NCI-H82 (cell line): ENCODE measurements at places on chromosomes 16 and 17.

- DNase-seq, result no peak
Observed at GRCh38 chr17:9475101-9475658, 100.4 kb downstream of the STX8 start.

DNA sequence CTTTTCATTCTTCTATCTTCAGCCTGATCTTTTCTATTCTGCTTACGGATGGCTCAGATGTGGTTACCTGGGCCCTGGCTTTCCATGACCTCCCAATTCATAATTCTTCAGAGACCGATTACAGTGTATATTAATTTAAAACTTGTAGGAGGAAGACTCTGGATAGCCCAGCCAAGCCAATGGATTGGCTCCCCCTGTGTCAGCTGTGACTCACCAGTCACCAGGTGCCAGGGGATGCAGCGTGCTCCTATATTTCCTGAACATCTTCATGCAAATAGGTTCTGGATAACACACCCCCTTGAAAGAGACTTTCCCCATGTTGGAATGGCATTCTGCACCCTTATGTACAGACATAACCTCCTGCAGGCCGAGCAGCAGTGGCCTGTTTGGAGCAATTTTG is 208.3 kb upstream of the WSCD1 start:
- no peak for DNase-seq

- no peak for DNase-seq
Observed at GRCh38 chr17:7352910-7353635, 1.1 kb downstream of the KCTD11 start.

GRCh38 chr16:15829460-15829859 is 27.4 kb downstream of the MYH11 start:
- DNase-seq, result peak; percentile 8

- DNase-seq, result no peak
Observed at GRCh38 chr16:3009568-3010390, 2.9 kb upstream of the CLDN9 start.

GRCh38 chr16:69663846-69664245 is 62.5 kb downstream of the NQO1 start:
- no peak for DNase-seq

DNA sequence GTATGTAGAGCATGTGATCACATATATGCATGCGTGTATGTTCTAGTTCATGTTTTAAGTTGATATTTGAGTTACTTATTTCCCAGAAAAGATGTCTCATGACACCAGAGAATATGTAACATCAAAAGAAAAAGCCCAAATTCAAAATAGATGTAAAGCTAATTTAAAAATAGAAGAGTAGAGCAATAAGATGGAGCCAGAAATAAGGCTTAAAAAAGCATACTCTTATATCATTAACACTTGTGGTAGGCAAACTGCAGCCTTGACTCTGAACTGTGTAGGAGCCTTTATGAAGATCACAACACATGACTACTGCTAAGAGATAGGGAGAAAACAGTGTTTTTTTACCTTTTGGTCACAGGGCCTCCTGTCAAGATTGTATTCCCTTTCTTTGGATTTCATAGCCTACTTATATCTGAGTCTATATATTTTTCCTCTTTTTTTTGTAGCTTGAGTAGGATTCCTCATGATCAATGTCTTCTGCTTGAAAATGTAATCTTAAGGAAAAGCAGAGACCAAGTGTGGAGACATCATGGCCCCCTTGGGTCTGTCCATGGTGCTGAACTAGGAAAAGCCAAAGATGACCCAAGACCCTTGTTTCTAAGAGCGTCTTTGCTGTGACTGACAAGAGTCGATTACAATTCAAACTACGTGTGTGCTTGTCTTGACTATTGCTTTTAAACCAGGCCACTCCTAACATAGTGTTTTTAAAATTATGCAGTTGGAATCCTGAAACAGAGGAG is 390.4 kb downstream of the SHISA9 start:
- DNase-seq, result no peak

DNA sequence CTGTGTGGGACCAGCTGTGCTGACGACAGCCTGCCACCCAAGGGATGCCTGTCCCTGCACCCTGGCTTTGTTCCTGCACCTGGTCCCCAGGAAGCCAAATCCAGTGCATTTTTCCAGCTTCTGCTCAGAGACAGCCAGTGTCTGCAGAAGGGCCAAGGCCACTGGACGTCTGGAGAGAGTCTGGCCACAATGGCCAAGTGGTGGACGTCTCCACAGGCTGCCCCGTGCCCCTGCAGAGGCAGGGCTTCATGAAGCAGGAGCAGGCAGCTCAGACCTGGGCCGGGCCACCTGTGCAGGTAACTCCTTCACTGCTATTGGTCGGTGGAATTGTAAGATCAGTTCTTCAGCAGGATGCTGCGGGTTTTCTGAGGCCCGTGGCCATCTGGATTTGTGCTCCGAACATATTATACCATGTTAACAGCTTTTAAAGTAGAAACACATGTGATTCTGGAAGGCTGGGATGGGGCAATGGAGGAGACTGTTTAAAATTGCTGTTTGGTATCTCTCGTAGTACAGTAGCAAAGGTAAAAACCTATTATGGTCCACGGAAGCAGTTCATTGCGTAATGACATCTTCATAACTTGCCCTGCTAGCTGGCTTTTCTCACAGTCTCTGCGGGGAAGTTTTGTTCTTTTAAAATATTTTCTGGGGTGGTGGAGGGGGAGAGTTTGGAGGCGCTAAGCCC is 185.3 kb downstream of the CCDC182 start:
- DNase-seq, result no peak

DNA sequence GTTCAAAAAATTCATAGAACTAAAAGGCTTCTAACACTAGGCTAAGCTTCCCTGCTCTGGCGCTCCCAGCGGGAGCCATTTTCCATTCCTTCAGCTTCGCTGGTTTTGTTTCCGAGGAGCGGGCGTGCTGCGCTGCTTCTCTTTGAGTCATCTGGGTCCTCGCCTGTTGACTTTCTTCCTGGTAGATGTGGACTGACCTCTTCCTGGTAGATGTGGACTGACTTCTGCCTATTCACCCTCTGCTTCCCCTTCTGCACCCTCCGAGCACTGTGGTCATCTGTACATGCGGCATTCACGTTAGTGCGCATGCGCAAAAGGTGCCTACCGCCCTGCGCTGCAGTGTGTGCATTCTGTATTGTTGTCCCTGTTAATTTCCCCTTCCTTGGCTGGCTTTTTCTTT is 40.8 kb upstream of the SEC14L1 start:
- DNase-seq, result no peak

- no peak for DNase-seq
Observed at GRCh38 chr17:64164596-64165285, 34.8 kb upstream of the ERN1 start.

- DNase-seq, result peak; percentile 23
Observed at GRCh38 chr17:36926226-36926625, 11.0 kb upstream of the LHX1 start.

DNA sequence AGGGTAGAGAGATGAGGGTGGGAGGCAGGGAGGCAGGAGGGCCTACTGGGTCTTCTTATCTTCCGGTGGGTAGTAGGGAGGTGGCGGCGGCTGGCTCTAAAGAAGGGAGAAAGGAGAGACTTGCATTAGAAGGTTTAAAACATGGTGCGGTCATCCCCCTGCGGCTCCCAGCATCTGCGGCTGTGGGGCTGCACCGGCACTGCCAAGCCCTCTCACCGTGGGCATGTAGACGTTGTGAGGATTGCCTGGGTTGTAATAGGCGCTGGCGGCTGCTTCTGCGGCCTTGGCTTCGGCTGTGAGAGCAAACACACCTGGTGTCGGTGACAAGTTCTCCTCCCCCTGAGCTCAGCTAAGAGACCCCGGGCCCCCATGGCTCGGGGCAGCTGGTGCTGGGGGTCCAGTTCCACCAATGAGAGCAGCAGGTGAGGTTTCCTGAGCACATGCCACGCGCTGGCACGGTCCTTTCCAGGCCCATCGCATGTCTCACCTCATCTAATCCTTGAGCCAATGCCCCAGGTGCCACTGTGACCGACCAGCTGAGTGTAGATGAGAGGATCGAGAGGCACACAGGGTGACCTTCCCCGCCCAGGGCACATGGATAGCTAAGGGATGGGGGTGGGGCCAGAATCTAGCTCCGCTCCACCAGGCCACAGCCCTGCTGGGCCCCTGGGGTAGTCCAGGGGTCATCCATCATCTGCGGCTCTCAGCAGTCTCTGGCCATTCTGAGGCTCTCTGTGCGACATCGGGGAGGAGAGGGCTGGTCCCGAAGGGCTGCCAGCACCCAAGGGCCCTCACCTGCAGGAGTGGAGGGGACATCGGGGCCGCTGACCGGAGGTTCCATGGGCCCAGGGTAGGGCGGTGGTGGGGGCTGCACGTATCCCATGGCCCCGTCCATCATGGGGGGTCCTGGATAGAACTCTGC is 2.7 kb upstream of the UNC13D start:
- DNase-seq, result no peak

GRCh38 chr17:41496803-41497484 is 7.2 kb upstream of the KRT36 start:
- DNase-seq, result peak; percentile 54

GRCh38 chr17:61286449-61286848 is 113.2 kb upstream of the TBX2 start:
- DNase-seq, result no peak

GRCh38 chr17:7552621-7553051 is 3.8 kb downstream of the TNFSF12 start:
- DNase-seq, result no peak

DNA sequence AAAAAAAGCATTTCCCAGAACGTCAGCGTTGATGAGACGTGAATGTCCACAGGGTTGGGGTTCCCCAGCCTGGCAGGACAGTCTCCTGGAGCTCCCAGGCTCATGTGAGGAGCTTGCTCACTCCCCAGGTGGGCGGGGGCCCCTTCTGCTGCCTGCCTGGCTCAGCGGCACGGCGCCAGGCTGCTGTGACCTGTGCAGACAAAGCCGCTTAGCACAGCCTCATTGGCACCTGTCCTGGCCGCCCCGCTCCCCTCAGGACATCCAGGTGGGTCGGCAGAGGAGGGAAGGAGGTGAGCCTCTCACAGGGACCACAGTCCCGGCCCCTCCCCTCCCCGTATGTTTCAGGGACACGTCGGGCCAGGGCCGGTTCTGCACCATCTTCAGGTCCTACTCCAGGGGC is 12.9 kb upstream of the WFIKKN1 start:
- DNase-seq, result no peak

DNA sequence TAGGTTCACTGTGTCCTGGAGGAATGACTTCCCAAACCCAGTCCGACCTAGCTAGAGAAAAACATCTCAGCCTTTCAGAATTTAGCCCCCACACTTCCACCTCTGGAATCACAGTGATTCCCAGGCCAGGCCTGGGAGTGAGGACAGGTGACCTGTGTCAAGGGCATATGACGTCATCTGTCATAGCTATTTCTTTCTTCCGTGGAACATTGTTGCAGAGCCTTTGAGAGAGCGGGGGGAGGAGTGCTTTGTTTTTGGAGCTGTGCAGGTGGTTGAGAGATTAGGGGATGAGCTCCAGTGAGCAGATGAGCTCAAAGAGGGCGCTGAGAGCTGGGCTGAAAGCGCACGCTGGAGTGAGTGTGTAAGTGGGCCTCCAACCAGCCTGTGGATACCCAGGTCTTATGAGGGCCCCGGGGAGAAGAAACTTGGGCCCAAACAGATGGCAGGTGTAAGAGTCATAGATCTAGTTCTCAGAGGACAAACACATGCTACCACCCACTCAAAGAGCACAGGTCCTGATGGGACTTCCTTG is 344.8 kb downstream of the SNX29 start:
- DNase-seq, result peak; percentile 97

- DNase-seq, result no peak
Observed at GRCh38 chr17:76702076-76702475, 8.7 kb downstream of the MXRA7 start.

GRCh38 chr17:49403514-49404289 is 11.0 kb downstream of the PHB1 start:
- DNase-seq, result no peak

- DNase-seq, result peak; percentile 92
Observed at GRCh38 chr17:7004398-7005253, 7.8 kb upstream of the RNASEK start.

DNA sequence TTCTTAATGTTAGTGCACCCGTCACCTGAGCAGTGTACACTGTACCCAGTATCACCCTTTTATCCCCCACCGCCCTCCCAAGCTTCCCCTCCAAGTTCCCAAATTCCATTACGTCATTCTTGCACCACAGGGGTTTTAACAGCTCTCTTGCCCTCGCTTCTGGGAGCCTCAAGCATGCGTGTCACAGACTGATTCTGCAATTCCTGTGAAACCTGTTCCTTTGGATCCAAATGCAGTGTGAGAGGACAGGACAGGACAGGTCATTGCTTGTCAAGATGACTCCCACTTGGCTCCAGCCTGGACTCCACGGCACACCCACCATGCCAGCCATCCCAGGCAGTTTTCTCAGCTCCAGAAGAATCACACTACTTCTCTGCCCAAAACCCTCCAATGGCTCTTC is 44.1 kb downstream of the CYB5D2 start:
- no peak for DNase-seq

DNA sequence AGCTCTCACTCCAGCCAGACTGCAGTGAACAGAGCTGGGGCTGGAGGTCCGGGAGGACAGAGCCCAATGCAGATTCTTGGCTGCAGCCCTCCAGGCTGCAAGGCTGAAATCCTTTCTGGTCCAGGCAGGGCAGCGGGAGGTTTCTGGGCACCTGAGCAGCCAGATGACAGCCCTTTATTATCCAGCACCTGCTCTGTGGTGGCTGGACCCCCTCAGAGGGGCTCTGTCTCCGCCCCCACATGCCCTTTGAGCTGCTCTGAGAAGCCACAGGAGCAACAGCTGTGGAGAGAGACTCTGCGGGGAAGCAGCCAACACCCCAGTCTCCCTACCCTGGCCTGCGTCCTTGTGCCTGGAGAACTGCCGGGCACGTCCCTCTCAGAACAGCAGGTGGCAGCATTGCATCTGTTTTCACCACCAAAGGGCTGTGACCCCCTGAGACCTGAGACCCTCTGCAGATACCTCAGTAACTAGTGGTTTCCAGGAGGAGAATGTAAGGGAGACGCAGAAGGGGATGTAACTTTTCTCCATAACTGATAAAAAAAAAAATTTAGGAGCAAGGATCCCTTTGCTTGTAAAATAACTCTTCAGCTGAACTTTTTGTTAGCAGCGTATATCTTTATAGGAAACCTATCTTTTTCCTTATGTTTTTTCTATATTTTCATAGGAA is 3.7 kb upstream of the CNP start:
- DNase-seq, result peak; percentile 91

- DNase-seq, result peak; percentile 97
Observed at GRCh38 chr17:45129426-45129939, 2.8 kb downstream of the PLCD3 start.

GRCh38 chr17:82321947-82322466 is 4.6 kb upstream of the CD7 start:
- no peak for DNase-seq

GRCh38 chr17:64024781-64025731 is 4.6 kb upstream of the ICAM2 start:
- DNase-seq, result no peak

- DNase-seq, result no peak
Observed at GRCh38 chr17:58316260-58316960, 12.2 kb downstream of the TSPOAP1 start.
